Naive B cell (primary cell): ENCODE measurements at places on chromosomes 6 and 20.

DNA sequence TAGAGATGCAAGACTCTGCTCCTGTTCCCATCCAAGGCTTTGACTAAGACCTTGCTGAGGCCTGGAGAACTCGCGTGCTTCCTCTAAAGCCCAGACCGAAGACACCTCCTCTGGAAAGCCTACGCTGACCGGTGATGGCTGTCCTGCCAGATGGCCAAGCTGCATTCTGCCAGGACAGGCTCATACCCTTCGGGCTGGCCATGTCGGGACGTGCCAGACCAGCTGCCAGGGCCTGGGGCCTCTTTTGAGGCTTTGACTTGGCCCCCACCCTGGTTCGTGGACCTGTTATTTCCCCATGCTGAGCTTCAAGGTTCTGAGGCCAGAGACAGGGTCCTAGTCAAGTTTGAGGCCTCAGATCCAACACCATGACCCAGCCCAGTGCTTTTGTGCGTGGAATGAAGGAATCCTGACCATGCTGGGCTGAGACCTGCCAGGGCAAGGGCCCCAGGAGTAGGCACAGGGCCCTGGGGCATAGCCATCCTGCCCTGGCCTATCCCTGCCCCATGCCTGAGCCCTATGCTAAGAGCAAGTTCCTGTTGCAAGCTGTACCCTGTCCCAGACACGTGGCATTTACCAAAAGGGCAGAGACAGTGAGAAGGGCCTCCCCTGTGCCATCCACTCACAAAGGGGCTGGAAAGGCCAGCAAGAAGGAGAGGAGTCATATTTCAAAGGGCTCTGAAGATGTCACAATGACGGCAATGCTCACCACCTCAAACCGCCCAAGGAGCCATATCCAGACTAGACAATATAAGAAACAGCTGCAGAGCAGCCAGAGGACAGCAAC lies 42.8 kb downstream of the MRPL14 start:
- DNase-seq = no peak

GRCh38 chr6:107103082-107103481 lies 12.2 kb downstream of the BEND3 start:
- DNase-seq = no peak

DNA sequence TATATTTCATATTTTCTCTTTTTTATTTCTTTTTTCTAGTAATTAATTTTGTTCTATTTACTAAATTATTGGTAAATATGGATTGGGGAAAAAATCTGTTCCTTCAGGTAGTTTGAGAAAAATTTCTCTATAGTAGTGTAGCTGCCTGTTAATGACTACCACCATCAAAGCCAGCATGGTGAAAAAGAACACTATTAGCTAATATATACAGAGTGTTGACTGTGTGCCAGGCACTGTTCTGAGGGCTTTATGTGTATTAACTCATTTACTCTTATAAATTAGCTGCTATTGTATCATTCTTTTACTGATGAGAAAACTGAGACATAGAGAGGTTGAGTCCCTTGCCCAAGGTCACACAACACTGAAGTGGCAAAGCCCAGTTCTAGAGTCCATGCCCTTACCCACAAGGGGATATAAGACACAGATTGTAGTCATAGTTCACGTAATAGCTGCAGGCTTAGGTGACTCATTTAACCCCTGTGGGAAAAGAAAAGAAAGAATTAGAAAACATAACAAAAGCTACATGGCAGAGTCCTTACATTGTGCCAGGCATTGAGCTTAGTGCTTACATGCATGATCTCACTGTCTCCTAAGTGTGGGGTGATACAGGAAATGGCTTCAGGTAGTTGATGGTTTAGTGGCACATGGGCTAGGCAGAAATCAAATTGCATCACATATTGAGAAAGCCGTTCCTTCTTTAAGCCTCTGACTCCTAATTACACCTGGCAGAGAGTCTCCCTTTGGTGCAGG lies 12.2 kb upstream of the AKIRIN2 start:
- DNase-seq = no peak

GRCh38 chr6:12288914-12289313 lies 1.2 kb upstream of the EDN1 start:
- no peak for DNase-seq

DNA sequence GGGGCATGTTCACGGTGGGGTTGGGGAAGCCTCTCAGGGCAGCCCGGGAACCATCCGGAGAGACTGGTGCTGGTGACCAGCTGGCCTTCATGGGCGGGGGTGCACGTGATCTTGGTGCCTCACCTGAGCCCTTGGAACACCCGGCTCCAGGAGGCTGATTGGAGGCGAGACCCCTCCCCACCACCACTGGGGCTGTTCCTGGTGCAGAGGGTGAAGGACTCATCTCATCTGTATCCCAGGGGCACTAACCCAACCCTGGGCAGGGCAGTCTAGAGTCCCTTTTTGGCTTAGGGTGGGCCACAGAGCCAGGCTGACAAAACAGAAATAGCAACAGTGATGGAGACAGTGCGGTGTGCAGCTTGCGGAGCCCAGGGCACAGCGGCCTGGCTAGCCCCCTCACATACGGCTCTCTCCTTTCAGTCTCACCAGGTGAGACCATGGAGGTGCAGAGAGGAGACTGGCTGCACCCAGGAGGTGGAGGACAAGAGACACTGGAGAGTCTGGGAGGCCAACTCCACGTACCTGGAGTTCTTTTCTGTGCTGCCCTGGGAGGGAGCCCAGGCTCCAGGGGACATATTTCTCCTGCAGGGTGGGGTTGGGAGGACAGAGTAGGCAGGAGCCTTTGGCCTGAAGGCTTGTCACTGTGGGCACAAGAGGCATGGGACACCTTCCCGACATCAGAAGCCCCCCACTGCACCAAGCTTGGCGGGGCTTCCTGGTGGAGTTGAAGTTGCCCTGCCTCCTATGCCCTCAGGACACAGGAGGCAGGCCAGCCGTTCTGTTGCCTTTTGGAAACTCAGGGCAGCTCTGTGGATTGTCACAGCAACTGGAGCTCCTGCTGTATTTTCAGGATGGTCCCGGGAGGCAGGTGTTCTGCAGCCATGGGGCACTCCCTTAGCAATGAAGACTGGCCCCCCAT lies 106.0 kb downstream of the SYCP2 start:
- DNase-seq = no peak

DNA sequence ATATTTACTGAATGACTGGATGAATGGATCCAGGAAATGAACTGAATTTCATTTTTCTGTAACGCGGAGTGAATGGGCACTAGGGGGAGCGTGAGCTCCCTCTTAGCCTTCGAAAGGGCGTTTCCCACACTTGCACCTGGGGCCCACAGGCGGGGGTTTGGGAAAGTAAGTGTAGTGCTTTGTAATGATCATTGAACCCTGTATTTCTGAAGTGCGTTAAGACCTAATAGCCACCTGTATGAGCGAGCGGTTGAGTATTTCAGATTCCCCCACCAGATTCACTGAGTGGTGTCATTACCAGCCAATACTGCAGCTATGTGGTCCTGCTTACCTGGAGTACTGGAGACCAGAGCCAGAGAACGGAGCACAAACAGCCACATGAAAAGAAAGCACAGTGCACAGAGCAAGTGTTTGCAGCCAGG lies 10.5 kb downstream of the SYTL3 start:
- DNase-seq = peak; percentile 45

DNA sequence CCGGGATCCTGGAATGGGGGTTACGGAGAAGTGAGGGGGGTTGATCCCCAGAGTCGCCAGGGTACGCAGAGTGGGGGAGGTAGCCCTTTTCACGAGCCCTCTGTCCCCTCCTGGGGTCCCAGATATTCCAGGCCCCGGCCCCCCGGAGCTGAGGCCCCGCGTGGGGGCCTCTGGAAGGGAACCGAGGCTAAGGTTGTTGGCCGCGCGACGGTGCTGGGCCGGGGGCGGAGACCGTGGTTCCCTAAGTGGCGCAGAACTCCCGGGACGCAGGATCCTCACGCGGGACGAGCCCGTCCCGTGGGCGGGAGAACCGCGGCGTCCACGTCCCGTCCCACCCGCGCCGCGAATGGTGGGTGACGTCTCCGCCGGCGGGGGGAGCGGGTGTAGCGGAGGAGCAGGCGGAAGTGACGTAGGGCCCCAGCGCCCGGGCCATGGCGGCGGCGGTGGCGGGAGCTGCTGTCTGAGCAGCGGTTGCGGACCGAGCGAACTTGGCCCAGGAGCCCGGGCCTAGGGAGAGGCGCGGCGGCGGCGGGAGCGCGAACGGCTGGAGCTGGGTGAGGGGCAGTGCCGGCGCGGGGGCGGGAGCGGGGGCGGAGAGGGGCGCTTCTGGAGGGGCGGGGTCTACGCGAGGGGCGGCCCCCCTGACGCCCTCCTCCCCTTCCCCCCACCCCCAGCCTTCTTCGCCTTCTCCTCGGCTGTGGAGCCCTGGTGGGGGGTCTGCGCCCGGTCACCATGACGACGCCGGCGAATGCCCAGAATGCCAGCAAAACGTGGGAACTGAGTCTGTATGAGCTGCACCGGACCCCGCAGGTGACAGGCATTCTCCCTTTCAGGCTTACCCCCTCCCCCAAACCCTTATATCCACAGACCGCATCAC lies at the start of gene RING1:
TSS of gene RING1 (plus strand) at position 410 of the 877 bp plus-strand sequence. CDS start at position 733, 323 bp downstream.
- DNase-seq = peak; percentile 85

DNA sequence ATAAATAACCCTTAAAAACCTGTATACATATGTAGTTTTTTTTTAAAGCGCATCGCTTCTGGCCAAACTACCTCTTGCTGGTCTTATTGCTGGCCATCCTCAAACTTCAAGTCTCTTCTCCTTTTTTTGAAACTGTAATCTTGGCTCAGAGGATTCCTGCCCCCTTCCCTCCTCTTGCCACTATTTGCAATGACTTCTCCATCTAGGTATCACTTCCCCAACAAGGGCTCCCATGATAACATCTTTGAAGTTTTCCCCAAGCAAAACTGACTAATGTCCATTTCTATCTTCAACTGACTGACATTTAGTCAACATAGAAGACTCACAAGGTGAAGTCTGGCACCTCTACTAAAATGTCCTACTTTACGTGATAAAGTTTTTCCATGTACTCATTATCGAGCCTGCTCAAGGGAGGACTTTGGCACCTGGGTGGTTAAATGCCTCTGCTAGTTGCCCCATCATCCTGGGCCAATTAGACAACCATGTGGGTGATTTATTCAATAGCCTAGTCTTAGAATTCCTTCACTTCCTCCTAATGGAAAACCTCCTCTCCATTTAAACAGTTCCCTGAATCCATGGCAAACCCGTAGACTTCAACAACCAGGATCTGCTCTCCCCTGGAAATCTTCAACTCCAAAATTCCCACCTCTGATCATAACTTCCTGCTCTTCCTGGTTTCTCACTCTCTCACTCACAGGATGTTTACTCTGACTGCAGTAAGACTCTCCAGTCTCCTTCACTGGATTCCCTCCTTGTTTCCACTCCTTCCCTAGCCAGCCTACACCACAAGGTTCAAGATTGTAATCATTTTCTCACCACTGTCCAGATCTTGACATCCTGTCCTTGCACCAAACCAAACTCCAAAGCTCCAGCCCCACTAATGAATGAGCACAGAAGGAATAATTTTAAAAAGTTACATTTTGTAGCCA lies 9.4 kb upstream of the PLAGL1 start:
- DNase-seq = no peak

GRCh38 chr6:15412767-15413166 lies 166.9 kb downstream of the JARID2 start:
- DNase-seq = no peak

DNA sequence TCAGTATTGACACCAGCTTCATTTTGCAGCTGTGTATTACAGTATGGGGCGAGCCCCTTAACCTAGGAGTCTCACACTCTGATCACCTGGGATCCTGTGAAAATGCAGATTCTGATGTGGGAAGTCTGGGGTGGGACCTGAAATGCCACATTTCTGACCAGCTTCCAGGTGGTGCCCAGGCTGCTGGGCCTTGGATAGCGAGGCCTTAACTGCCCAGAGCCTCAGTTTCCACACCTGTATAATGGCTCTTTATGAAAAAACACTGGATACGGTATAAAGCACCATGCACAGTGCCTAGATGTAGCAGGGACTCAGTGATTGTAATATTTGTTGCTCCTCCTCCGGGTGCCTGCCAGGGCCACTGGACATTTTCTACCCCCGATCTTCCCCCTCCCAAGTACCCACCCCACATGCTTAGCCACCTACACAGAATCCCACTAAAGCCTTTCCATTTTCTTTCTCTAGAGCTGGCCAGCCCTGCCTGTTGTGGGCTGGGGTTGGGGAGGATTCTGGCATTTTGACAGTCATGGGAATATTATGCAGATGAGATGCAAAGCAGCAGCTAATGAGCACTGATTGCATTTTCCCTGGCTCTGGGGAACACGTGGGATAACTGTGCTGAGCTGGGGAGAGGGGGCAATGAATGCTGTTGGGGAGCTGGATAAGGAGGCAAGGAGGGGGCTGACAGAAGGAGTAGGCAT lies 44.8 kb downstream of the SPDEF start:
- no peak for DNase-seq

- DNase-seq = no peak
These were observed 17.4 kb downstream of the MAPRE1 start for GRCh38 chr20:32837157-32837556.

GRCh38 chr6:3321875-3322274 lies 63.1 kb downstream of the PSMG4 start:
- no peak for DNase-seq

DNA sequence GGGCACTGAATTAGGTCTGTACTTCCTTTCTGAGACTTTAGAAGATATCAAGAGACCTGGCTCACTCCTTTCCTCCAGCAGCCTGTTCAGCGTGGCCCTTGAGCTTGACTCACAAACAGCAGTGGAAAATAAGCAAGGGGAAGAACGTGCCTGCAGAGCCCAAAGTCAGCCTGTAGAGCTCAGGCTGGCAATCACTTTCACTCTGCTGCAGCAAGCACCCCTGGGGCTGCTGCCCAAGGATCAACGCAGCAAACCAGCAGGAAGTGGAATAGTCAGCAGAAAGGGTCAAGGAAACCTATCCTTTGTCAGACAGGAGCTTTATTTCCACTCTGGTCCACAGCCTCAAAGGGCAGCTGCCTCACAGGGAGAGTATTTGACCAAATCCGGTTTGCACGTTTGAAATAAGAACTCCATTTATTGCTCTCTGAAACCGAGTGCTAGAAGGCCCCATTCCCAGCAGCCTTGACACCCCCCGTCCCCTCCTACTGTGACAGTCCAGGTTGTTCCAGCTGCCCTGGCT lies 77.4 kb downstream of the PRDM1 start:
- DNase-seq = peak; percentile 34

GRCh38 chr20:4112481-4113421 lies 97.4 kb upstream of the RNF24 start:
- no peak for DNase-seq

GRCh38 chr20:891058-891705 lies 25.0 kb downstream of the ANGPT4 start:
- no peak for DNase-seq

DNA sequence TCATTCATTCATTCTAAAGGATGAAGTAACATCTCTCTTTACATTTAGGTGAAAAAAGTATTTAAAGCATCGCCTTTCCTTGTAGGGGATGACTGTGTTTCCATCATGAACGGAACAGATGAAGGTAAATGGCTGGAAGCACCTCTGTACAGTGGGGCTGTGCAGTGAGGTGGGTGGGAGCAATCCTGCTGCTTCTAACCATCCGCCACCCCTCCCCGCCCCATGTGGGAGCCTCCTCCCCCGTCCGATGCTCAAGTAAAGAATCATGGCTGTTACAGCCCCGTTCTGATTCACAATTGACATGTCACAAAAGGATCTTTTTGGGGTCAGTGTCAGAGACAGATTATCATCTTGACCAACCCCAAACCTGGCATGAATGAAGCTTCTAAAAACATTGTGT lies 19.3 kb downstream of the ENTPD6 start:
- DNase-seq = no peak

- DNase-seq = no peak
These were observed 56.2 kb upstream of the TBC1D7 start for GRCh38 chr6:13384506-13384905.

GRCh38 chr6:17813542-17813941 lies 106.8 kb upstream of the NUP153 start:
- no peak for DNase-seq

- no peak for DNase-seq
These were observed 35.0 kb downstream of the FAM50B start for GRCh38 chr6:3884007-3884745.

GRCh38 chr6:24358219-24358821 lies 461 bp upstream of the DCDC2 start:
- DNase-seq = no peak
